ENCODE measurements at places on chromosomes 16 and 17.

DNA sequence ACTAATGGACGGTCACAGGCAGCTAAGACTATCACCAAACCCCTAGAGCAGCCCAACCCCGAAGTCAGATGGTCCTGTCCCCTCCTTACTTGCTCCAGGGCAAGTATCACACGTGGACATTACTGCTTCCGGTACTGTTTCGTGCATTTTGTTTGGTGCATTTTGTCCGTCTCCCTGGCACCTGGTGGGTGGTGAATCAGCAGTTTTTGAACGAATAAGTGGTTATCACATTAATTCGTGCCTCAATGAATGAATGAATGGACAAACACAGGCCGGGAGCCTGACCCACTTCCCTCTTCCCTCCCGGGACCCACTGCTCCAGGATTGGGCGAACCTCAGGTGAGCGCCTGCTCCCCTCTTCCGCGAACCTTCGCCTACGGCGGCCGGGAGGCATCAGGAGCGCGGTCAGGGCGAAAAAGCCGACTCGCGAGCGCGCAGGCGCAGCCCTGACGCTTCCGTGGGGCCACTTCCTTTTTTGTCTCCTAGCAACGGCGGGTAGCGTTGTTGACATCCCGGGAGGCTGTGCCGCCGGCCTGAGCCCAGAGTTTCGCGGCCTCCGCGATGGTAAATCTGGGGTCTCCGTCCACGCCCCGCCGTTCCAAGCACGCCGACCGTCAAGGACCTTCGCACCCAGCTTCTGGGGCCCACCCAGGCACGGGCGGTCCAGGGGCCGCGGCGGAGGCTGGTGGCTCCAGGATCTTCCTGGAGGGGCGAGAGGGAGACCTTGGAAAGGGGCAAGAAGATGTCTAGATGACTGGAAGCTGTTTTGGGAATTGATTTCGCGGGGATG lies at the start of gene DYNLRB2:
Gene DYNLRB2, plus strand, starts transcription at position 478 of the 790 bp plus-strand sequence. Its CDS starts 84 bp downstream, at position 562.
- DNase-seq, result peak; percentile 86

DNA sequence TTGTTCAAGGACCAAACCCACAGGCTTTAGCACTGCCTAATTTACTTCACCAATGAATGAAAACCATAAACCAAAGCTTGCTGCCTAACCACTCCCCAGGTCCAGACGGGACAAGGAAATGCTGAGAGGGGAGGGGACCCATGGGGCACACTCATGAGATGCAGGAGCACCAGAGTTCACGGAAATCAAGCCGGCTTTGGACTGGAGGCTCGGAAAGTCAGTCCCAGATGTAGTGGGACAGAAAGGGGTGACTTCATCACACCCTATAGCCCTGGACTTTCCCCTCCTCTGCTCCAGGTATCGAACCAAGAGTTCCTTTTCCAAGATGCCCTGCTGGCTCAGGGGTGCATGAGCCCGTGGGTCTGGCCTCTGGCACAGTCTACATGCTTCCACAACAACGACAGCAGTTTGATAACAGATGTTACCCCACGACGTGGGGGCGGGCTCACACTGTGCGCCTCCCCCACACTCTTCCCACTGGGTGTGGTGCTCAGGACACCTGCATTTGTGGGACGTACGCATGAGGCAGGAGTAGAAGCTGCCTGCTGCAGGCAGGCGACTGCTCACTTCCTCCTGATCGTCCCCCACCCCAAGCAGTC lies 63.2 kb downstream of the AMFR start:
- no peak for DNase-seq

- DNase-seq, result no peak
Observed at GRCh38 chr16:85759631-85760419, 8.9 kb upstream of the C16orf74 start.

GRCh38 chr16:14667347-14668266 lies 26.5 kb downstream of the PLA2G10 start:
- DNase-seq, result no peak

- no peak for DNase-seq
Observed at GRCh38 chr17:78038748-78039288, 80.3 kb downstream of the TNRC6C start.

DNA sequence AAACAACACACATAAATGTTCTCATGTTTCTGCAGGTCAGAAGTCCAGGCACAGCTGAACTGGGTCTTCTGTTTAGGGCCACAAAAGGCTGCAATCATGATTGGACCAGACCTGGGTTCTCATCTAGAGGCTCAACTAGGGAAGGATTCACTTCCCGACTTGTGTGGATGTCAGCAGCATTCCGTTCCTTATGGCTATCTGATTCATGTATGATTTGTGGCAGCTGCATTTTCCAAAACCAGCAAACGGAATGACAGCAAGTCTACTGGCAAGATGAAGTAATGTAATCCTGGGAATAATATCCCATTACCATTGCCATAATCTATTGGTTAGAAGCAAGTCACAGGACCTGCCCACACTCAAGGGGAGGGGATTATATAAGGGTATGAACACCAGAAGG lies 22.1 kb downstream of the CEP112 start:
- no peak for DNase-seq

DNA sequence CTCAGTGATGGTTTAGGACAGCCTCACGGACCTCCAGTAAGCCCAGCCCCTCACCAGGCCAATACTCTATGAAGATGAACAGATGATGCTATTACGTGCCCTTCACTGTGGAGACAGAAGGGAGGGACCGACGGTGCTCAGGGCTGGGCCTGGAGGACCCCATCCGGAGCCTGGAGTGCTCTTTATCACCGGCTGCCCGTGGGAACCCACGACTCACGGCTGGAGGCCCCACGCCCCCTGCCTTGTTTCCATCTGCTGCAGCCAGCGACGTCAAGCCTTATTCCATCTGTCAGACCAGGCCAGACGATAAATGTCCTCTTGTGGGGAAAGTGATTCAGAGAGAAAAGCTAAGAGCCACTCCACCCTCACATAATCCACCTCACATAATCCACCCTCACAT lies 4.0 kb upstream of the TIMM22 start:
- DNase-seq, result no peak

DNA sequence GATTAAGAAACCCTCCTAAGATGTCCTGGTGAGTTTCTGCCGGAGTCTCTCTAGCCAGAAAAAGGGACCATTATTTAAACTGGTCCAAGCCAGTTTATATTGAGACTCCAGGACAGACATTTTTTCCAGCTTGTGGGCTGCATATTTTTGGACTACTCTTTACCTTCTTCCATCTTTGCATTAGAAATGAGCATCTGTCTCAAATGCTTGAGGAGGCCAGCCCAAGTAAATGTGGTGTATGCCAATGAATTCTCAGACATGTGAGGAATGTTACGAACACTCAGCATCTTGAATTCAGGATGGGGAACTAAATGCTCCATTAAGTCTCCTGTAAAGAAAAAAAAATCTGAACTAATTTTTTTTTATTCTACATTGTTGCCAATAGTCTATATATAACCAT lies 18.4 kb downstream of the TUBD1 start:
- no peak for DNase-seq

DNA sequence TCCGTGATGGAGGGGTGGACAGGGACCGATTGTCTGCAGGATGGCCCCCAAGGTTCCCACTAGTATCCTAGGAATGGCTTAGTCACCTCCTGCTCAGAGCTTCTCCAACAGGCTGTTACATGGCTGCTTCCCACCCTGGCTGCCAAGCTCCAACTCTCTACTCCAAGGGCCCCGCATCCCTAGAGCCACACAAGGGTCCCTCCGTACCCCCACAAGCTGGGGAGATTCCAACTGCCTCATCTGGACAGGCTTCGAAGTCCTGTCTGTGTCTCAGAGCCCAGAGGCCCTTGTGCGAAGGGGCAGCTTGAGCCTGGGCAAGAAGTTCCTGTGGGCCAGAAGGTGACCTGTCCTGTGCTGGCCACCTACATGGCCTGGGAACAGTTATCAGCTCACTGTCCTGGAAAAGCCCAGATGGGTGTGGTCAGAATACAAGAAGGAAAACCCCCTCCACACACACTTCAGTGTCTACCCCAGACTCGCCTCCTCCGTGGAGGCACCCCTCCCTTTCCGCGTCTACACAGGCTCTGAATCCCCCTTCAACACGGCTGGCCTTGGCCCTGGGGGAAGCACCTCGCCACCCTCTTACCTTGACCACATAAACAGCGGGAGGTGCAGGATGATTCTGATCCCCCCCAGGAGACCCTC lies 586 bp downstream of the MEAK7 start:
- DNase-seq, result no peak

- DNase-seq, result no peak
Observed at GRCh38 chr16:57093666-57094564, 1.5 kb downstream of the CPNE2 start.

GRCh38 chr16:1740781-1741490 lies 30.4 kb downstream of the NME3 start:
- DNase-seq, result no peak

All from GM12892 (cell line).